K562 (cell line): ENCODE measurements at places on chromosomes 1 and 21. TPM values are rescaled to one million over a fixed set of nuclear protein-coding genes. Genes with fewer than 3 reads are reported as not detected.

Gene FHAD1
- 1.3 and 1.6 TPM in 2 replicates for total RNA-seq

Gene DHDDS
- total RNA-seq: 55.0 and 60.4 TPM in 2 replicates

Gene GFI1
- total RNA-seq: 0.66 and 0.85 TPM in 2 replicates

Gene PIGM
- total RNA-seq: 4.0 and 4.3 TPM in 2 replicates

GRCh38 chr1:165052431-165052830 lies 304.1 kb downstream of the LMX1A start:
- no peaks in the 10 kb centered on the region for H3K4me1 ChIP-seq
- no peaks in the 10 kb centered on the region for H3K36me3 ChIP-seq
- H3K27ac ChIP-seq: no peak overlapping the region
- DNase-seq: no peak

- H3K27ac ChIP-seq: no peak overlapping the region
- no peak for DNase-seq
Observed at GRCh38 chr1:209104646-209105045, 478.9 kb upstream of the CAMK1G start.
